ENCODE measurements at places on chromosomes 3 and 15.
A peak's percentile ranks its signal among the peaks of the same experiment; 100 is the strongest.

GRCh38 chr15:52281085-52282035, 14.2 kb downstream of the MYO5C start:
- no peak for DNase-seq

DNA sequence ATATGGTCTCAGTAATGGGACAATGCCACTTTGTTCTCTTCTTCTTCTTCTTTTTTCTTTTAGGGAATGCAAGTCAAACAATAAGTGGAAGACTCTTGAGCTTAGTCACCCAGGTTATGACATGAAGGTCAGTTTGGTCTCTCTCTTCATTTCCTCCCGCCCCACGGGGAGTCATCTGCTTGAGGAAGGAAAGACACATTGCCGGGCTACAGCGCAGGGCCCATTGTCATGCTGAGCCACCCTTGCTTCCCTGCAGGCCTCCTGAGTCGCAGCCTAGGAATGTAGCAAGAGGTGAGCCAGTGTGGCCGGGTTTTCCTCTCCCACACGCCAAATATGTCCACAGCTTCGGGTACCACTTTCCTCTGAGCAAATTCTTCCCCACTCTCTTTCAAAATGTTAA, 47.6 kb downstream of the RAP2B start:
- DNase-seq, result no peak

DNA sequence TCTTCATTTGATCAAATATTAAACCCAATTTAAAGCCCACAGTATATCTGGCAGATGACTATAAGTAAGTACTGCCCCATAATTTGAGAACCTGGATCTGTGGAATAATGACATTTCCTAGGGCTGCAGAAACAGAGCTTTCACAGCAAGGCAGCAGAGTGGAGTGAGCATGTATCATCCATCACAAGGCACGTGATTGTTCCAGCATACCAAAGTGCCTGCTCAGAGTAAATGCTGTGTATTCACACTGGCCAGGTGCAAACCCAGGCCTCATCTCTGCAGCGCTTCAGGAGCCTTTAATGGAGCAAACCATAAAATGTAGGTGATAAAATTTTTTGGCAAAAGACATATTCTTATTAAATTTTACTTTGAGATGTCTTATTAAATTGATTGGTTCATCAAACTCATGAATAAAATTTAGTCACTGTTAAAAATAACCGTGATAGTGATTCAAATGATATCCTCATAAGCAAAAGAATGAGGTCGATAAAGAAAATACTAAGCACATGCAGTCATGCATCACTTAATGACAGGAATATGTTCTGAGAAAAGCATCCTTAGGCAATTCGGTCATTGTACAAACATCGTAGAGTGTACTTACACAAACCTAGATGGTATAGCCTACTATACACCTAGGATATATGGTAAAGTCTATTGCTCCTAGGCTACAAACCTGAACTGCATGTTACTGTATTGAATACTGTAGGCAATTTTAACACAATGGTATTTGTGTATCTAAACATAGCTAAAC, 99.3 kb upstream of the SLC24A5 start:
- DNase-seq, result no peak

DNA sequence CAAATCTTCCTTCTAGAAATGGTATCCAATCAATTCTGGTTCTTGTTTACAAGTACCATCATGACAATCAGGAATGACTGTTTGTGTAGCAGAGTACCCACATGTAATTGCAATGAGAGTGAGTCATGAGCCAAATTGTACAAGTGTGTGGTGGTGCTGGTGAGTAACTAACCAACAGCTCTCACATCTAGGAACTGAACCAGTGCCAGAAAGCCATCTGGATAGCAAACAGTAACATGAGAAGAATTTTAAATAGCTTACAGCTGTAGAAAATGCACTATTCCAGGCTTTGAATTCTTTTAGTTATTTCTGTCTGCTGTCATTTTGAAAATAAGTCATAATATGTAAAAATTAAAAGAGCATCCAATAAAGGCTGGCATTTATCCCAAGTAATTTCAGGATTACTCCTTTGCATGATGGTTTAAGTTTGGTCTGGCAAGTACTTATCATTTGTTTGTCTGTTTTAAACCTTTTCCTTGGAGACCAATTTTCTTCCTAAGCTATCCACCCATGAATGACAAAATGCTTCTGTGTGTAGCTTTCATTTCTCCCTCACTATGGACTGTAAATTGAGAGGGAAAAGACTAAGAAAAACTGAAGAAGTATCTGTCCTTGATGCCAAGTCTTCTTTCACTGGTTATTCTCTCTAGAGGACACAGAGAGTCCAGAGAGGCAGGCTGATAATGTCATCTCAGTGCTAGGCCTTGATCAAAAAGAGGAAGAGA, 60.0 kb downstream of the PIK3CB start:
- DNase-seq, result peak; percentile 63

DNA sequence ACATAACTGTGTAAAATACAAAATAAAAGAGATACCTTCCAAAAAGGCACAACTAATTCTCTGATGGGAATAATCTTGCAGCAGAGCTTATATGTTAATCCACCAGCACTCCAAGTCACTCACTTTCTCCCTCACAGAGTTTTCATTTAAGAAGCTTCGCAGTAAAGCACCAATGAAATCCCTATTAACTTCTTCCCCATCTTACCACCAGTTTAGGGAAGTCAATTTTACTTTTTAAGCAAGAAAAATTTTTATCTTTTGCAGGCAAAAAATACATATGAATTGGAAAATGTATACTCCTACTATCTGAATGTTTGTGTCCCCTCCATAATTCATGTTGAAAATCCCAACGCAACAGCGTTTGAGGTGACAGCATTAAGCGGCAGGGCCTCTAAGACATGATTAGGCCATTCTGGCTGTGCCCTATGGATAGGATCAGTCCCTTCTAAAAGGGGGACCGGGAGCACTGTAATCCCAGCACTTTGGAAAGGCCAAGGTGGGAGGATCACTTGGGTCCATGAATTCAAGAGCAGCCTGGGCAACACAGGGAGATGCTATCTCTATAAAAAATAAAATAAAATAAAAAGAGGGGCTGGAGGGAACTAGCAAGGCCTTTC, 435.8 kb downstream of the SHQ1 start:
- DNase-seq, result no peak

DNA sequence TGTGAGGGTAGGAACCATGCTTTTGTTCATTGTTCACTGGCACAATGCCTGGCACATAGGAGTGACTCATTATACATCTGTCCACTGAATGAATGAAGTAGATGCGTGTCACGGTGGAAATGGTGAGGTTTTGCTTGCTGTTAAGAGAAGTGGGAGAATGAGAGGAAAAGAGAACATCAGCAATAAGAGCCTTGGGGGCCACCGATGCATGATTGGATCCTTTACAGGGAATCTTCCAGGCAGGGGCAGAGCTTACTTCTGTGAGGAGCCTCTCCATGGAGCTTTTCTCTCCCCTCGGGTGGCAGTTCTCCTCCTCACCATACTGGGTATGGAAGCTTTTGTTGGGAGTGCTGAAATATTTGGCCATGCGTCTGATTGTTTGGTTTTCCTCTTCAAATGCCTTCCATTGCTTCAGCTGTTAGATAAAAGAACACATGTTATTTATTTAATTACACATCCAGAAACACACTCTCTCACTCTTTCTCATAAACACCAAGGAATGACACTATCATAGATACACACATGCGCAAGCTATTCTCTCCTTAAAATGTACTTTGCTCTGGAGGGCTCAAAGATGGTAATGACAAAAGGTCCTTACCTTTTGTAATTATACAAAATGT, 78.9 kb upstream of the GSK3B start:
- DNase-seq, result no peak

DNA sequence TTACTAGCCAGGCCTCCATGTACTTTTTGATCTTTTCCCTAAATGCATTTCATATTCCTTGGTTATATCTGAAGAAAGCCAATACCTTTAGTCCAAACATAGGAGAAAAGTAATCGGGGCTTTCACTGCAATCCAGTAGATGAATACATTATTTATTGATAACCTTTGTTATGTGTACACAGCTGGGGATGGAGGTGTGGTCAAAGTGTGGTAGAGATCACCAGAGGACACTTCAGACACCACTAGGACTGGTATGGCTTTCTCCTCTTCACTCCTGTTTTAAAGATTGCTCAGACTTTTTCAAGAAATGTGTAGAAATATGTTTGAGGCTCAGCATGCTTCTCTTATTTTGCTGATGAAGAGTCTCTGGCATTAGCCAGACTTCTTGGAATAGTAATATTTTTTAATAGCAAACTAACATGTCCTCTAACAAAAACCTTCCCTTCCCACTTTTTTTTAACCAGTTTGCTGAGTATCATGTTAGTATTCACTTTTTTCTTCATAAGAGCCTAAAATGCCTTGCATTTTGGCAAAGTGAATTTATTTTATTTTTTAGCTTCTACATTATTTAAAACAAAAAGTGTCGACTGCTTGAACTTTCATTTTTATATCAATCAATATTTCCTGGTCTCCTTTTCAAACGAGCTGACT, 65.6 kb upstream of the MBNL1 start:
- no peak for DNase-seq

DNA sequence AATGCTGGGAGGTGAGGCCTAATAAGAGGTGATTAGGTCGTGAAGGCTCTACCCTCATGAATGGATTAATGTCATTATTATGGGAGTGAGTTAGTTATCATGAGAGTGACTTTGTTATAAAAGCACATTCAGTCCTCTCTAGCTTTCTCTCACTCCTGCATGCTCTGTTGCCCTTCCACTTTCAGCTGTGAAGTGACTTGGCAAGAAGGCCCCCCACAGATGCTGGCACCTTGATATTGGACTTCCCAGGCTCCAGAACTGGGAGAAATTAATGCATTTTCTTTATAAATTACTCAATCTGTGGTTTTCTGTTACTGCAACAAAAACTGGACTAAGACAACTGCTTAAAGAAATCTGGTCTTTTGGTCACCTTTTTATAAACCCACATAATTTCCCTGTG, 144.3 kb downstream of the FBN1 start:
- no peak for DNase-seq

All from substantia nigra (tissue), 51 donors.